ENCODE measurements at places on chromosomes 12 and 14.

GRCh38 chr12:56572288-56572687 lies 50.7 kb downstream of the RBMS2 start:
- DNase-seq, result no peak

DNA sequence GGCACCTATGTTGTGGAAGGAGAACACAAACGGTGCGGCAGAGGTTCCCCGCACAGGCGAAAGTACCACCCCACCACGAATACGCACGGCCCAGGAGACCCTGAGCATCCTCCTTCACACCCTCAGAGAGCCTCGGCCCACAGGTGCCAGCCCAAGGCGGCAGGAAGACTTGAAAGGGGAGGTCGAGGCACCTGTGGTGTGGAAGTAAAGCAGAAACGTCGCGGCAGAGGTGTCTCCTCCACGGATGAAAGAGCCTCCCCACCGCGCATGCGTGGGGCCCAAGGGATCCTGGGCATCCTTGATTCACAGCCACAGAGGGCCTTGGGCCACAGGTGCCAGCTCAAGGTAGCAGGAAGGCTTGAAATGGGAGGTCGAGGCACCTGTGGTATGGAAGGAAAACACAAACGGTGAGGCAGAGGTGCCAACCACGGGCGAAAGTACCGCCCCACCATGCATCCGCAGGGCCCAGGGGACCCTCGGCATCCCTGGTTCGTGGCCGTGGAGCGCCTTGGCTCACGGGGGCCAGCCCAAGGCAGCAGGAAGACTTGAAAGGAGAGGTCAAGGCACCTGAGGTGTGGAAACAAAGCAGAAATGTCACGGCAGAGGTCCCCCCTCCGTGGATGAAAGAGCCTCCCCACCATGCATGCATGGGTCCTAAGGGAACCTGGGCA lies 380.1 kb downstream of the ALG10 start:
- DNase-seq, result peak; percentile 1

DNA sequence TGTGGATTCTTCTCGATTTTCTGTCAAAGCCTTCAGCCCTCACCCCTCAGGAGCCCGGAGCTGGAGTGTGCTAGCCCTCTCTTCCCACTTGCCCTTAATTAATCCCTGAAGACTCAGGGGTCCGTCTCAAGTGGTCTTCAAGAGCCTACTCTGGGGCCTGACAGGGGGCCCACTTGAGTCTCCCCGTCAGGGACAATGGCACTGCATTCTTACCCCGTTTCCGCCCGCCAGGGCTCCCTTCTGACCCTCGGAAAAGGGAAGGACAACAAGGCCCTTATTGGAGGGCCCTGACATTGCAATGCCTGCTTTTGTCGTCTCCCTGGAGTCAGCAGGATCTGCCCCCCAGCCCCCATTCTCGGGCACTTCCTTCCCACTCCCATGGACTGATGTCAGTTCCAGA lies 34.4 kb downstream of the TBX3 start:
- no peak for DNase-seq

DNA sequence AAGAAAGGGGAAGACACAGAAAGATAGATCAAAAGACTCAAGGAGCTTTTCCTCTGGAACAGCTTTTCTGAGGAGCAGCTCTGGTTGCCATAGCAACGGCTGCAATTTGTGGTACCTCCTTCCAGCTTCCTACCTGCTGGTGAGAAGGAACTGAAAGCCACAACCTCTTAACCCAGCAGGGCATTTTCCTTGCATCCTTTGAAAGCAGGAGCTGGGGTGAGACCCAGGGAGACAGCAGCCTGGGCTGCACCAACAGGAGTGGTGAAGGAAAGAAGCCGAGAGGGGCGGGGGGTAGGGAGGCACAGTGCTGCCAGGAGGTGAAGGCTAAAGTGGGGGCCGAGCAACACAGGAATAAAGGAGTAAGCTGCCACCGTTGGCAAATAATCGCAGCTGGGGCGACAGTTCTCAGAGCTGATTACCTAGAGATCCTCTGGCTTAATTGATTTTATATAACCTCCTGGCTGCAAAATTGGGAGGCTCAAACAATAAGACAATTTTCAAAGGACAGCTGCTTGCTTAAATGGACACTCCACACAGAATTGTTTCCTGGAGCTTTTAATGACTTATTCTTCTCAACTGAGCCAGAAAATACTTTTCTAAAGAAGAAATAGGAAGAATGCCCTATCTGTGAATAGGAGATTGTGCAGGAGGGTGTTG lies 129.4 kb downstream of the RPAP3 start:
- no peak for DNase-seq

DNA sequence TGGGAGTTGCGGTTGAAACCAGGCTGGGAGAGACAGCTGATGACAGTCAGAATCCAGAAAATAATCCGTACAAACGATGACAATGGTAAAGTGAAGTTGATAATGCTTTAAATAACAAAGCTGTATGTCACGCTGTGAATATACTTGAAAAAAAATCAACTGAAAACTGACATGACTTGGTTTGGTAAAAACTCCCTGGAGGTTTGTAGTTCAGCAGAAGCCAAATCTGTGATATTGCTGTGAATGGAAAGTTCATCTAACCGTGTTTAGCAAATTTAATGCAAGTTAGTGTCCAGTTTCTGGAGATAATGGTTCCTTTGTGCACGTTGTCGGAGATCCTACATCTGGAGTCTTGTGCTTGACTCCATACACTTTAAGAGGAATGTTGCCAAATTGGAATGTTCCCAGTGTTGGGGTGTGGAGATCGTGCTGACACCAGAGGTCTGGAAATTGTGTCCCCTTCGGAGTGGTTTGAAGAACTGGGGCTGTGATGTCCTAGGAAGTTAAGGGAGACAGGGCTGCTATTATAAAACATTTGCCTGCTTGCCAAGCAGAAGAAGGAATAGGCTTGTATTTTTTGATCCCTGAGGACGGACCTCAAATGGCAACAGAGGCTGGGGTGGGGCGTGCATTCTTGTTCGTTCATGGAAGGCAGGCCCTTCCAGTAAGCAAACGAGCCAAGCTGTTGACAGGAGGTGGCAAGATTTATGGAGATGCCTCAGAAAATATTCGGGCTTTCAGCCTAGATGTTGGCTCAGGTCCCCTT lies 30.6 kb downstream of the PPFIBP1 start:
- no peak for DNase-seq

DNA sequence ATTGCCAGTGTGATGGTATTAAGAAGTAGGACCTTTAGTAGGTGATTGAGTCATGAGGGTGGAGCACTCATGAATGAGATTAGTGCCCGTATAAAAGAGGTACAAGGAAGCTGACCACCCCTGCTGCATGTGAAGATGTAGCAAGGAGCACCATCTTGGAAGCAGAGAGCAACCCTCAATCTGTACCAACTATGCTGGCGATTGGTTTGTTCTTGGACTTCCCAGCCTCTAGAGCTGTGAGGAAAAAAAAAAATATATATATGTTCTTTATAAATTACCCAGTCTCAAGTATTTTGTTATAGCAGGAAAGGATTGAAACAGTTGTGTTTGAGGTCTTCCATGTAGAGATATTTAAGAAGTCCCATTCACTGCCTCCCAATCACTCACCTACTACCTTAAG lies 16.9 kb downstream of the METTL25 start:
- no peak for DNase-seq

GRCh38 chr14:100297320-100298300 lies 8.6 kb downstream of the SLC25A29 start:
- DNase-seq, result no peak

DNA sequence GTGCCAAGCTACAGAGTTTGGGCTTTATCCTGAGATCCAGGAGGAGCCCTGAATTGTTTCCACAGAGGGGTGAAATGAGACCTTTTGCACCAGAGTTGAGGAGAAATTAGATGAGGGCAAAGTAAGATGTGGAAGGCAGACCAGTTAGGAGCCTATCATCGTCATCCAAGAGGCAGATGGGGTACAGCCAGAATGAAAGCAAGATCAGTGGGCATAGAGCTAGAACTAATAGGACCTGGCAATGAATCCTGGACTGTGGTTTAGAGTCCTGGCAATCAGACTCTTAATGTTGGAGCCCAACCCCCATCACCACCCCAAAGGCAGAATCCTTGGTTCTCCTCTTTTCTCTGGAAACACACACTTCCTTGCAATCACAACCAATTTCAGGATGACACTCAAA lies 166.6 kb upstream of the HMGA2 start:
- no peak for DNase-seq

DNA sequence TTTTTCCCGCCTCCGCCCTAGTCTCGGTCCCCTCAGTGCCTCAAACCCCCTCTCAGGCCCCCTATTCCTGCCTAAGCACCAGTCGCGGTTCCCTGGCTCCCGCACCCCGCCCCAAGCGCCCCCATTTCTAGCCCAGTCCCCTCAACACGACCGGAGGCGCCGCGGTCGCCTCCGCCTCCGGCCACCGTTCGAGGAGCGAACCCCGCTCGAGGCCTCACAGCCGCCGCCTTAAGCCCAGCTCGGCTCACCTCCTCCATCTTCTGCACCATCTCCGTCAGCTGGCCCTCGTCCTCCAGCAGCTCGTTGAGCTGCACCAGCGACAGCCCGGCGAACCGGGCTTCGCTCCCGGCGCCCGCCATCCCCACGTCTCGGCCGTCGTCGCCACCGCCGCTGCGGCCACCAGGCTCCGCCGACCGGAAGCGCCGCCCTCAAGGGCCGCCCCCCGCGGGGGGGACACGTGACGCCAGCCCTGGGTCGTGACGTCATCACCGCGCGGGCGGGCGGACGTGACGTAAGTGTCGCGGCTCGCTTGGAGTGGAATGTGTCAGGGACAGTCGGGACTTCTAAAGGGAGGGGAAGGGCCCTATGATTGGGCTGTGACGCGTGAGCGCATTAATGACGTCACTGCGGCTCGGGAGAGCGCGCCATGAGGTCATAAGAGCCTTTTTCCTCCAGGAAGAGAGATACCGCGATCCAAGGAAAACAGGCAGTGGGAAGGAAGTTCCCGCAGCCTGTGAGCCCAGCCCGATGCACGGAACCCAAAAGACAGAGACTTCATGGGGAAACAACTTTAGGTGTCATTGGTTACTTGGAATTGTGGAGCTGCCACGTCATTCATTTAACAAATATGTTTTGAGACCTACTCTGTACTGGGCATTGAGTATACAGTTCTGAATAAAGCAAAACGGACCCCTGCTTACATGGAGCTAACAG lies at the start of gene VPS37B:
Gene VPS37B (minus strand): TSS at position 421 of the 933 bp plus-strand sequence. CDS start 62 bp downstream, at position 359.
- DNase-seq, result peak; percentile 80

DNA sequence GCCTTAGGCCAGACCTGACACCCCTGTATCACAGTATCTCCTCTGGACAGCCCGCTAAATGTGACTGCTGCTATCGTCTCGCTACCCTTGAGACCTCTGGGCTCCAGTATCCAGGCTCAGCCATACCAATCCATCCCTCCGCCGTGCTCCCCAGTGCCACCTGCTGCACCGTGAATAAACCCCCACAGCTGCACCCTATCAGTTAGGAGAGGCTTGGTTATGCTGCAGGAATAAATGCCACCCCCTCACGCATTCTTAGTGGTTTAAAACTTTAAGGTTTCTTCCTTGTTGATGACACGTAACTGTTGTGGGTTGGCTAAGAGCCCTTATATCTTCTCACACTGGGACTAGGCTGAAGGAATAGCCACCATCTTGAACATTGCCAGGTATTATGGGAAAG lies 12.1 kb downstream of the CCDC63 start:
- DNase-seq, result no peak

GRCh38 chr12:12202747-12203146 lies 64.1 kb downstream of the LRP6 start:
- no peak for DNase-seq

Data from activated gamma-delta T cell treated with Interleukin-2 at 50 U/mL for 16 hours (primary cell).